ENCODE measurements at places on chromosomes 1 and 21.

- DNase-seq, result no peak
These were observed 5.8 kb upstream of the LORICRIN start for GRCh38 chr1:153253693-153254092.

DNA sequence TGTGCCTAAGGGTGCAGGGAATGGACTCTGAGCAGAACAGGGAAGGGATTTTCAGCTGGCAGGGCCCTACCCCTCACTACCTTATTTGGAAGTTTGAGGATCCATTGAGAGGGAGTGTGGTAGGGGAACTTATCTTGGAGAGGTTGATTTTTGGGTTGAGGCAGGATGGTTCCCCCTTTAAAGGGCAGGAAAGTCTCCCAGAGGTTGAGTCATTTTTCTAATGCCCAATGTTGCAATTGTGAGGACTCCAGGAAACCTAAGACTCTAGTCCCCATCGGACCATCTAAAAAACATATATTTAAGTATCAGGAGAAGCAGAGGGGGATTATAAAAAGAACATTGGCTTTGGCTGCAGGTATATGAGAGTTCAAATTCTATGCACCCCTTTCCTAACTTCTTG lies 47.3 kb downstream of the SAMD13 start:
- no peak for DNase-seq

DNA sequence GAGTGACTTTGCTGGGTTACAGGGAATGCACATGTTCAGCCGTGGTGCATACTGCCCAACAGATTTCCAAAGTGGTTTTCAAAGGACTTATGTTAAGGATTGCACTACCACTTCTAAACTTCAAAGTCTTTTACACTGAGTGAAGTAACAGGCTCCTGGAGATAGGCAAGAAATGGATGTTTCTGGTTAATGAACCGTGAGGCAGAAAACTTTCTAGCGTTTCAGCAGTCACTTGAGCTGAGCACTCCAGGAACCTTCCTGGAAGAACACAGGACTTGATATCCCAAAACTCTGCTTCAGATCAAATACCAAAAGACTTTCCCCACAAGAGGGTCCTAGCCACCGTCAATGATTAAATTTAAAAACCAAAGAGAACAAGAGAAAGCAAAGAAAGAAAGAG lies 74.3 kb upstream of the ATP1A1 start:
- DNase-seq, result no peak

GRCh38 chr21:35818597-35818996 lies 241.7 kb downstream of the SETD4 start:
- no peak for DNase-seq

DNA sequence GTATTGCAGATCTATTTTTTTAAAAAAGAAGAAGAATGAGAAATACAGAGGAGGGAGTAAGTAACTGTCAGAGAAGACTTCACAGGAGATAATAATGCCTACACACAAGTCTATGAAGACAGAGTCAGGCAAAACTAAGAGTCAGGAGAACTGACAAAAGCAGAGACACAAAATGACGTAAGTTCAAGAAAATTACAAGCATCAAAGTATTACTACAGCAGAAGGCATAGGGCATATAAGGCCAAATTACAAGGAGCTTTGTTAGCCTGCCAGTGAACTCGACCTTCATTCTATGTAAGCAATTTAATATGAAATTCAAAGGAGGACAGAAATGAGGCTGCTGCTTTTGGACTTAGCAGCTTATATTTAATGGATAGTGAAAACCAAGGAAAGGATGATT lies 23.7 kb downstream of the FAF1 start:
- no peak for DNase-seq

All from endothelial cell (in vitro differentiated cells).